ENCODE measurements at places on chromosomes 5 and 9.

DNA sequence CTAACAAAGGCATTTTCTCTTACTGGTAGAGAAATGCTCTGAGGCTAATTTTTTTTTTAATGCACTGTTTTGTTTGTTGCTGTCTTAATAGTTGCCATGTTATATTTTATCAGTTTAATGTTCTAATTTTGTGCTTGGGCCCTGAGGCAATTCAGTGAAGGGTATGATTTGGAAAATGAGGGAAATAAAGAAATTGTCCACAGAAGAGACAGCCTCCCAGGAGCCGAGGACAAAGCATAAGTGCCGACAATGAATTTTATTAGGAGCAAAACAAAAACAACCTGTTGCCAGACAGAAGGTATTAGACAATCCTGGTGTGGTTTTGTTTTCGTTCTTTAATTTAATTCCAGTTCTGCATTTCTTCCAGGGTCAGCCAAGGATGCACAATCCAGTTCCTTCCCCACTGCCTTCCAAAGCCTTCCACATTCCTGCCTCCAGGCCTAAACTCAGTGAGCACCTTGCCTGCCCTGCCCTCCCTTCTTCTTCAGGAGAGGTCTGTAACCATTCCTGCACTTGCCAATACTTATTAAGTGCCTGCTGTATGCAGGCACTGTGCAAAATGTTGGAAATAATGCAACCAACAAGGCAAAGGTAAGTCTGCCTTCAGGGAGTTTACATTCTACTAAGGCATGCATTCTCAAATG lies 4.3 kb upstream of the TCOF1 start:
- no peak for DNase-seq

DNA sequence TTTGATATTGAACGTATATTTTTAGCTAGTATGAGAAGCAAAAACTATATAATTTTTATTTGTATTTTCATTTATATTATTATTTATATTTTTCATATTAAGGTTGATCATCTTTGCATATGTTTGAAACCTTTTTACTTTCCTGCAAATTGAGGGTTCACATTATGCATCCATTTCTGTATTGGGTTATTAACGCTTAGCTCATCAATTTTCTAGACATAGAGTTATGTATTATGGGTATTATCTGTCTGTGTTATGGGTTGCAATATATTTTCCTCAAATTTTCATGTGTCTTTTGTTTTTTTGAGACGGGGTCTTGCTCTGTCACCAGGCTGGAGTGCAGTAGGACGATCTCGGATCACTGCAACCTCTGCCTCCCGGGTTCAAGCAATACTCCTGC lies 2377.0 kb upstream of the WWC1 start:
- no peak for DNase-seq

GRCh38 chr9:12759761-12760160 lies 15.1 kb upstream of the LURAP1L start:
- peak; percentile 68 for DNase-seq

GRCh38 chr9:113541019-113541900 lies 77.7 kb downstream of the RGS3 start:
- DNase-seq: no peak

- no peak for DNase-seq
Measured at GRCh38 chr9:32424616-32425015, 40.2 kb downstream of the ACO1 start.

GRCh38 chr5:119951330-119951934 lies 322.1 kb downstream of the FAM170A start:
- no peak for DNase-seq

DNA sequence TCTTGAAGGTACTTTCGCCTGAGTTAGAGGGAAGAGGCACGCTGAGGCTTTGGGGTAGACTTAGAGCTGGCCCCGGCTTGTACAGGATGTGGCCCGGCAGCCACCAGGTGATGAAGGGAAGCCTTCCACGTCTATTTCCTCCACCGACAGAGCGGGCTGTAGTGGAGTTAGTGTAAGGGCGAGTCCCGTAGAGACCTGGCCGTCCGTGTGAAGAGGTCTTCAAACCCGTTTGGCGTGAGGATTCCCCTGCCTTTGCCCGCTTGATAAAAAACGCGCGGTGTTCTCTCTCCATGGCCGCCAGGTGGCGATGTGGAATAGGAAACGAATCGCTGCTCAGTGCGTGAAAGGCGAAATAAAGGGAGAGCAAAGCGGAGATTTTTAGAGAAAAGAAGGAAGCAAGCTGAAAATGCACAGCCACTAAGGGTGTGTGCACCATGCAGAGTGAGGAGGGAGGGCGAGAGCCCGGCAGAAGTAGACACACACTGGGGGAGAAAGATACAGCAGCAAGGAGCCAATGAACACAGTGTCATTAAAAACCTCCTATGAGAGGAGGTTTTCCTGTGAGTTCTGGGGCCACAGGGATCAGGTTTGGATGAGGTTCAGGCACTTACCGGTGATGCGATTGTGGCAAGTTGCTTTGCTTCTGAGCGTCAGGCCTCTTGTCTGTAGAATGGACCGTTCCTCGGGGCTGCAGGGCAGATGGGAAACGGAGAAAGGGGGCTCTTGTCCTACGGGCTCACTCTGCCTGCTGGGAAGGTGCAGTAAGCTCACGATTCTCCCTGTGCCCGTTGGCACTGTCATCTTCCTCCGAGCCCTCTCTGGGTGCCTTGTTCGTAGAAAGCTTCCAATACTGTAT lies 34.2 kb downstream of the STC2 start:
- no peak for DNase-seq

DNA sequence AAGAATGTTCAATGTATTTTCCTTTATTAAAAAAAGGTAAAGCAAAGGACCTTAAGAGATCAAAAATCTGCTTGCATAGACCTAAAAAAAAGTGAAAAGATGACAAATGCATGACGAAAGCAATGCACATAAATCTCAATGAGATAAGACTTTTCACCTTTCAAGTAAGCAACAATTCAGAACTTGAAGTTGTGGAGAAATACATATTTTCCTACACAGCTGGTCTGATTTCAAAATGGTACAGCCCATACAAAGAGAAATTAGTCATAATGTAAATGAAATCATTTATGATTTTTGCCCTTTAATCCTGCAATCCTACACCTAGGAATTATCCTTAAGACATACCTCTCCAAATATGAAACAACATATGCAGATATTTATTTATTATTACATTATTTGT lies 568.0 kb downstream of the ANXA1 start:
- no peak for DNase-seq

DNA sequence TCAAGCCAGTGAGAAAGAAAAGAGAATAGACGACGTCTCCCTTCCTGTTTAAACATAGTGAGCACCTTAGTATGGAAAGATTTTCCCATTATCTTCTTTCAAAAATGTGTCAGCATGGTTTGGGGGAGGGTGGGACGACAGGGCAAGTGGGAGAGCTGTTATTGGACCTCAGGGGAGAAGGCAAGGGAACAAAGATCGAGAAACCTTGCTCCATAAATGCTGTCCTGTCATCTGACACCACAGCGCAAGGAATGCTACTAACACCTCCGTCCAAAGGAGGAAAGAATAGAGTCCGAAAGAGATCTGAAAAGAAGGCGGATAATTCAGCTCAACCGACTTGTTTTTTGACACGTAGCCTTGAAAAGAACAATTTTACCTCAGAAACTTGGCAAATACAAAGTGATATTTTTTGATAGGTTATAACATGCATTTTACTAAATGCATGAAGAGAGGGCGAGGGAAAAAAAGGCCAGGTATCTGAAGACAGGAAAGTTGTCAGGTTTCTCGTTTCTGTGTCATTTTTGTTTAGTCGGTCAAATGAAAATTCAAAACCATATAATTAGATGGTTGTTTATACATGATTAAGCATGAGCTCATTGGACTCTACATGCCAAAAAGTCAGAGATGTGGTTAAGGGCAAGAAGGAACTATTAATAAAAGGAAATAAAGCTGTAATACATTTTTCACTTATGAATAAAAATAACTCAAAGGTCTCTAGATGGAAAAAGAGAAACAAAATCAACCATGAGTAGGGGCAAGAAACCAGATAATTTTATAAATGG lies 155.7 kb downstream of the GLIS3 start:
- DNase-seq: no peak

DNA sequence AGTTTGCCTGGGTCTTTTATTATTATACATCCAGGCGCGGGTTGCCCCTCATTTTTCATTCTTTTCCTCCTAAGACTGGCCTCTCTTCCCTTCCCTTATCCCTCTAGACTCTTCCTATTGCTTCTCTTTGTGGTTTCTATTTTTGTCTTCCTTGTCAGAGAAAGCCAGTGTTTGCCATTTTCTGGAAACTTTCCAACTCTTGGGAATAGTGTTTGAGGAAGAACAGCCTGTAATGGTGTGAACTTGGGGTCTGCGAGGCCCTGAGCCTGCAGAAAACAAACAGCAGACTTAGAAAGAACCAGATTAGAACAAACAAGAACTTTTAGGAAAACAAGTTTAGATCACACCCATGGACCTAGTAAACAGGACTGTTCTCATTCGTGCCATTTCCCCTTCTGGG lies 15.5 kb downstream of the PRKACG start:
- DNase-seq: no peak

GRCh38 chr5:31853398-31854135 lies 214.6 kb downstream of the PDZD2 start:
- DNase-seq: no peak

GRCh38 chr5:149152317-149152746 lies 11.0 kb downstream of the ABLIM3 start:
- no peak for DNase-seq

- DNase-seq: no peak
Measured at GRCh38 chr5:103109277-103109676, 10.7 kb downstream of the GIN1 start.

DNA sequence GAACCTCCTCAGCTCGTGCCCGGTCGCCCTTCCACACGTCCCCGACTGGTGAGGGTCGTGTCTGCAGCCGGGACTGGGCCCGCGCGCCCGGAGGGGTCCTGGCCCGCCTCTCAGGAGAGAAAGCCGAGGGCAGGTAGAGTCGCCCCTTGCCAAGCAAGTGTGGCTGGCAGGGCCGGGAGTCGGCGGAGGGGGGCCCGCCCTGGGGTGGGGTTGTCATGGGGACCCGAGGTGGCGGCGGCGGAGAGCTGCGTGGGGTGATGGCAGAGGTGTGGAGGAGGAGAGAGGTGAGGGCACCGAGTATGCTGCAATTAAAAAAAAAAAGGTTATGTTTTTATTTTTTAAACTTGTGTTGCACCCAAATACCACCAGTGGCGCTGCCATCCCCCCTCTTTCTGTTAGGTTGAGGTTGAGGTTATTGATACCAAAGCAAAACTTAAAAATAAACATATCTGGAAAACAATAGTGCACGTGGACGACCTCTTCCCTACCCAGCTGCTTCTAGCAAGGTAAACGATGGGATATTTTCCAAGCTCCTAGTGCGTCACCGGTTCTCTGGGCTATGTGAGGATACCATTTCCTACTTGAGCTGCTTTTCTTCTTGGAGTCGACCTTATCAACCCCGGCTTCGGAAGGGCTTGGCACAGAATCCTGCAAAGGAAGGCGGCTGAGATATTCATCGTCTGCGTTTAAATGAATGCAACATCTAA lies 660 bp downstream of the SCAMP1 start:
- DNase-seq: no peak

- no peak for DNase-seq
Measured at GRCh38 chr9:129209580-129209979, 31.5 kb upstream of the IER5L start.

- no peak for DNase-seq
Measured at GRCh38 chr5:134099939-134100282, 14.6 kb upstream of the TCF7 start.

- no peak for DNase-seq
Measured at GRCh38 chr9:132582276-132582785, at the start of gene BARHL1. Gene BARHL1, plus strand, starts transcription at chr9:132582606. Its CDS starts 192 bp downstream, at chr9:132582798.

DNA sequence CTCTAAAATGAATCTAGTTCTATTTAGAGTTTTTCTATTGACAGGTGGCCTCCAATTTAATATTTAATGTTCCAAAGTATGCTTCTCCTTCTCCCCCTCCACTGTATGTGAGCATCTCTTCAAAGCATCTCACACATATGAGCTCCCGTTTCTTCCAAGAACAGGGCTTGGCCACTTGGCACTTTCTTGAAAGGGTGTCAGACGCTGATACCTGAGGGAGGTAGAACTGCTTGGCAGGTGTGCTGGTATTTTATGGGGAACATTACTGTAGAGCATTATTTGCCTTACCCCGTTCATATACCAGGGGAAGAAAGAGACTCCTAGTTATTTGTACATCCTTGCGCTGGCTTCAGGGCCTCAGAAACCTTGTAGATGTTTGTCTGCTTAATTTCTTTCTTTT lies 1.9 kb downstream of the RCL1 start:
- DNase-seq: no peak

DNA sequence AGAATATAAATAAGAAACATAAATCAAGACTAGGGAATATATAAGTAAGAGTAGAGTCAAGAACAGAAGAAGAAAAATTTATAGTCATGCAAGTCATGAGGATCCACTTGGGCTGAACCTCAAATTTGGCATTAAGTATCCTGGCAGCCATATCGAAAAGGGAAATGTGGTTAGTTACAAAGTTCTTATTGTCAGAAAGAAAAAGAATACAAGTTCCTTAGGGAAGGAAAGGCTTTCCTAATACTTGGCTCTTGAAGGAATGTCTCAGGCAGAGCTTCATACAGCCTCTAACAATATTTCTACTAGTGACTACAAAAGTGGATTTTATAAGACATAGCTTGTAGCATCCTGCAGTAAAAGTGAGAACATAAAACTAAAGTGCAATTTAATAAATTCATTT lies 45.4 kb downstream of the TMEM252 start:
- no peak for DNase-seq

DNA sequence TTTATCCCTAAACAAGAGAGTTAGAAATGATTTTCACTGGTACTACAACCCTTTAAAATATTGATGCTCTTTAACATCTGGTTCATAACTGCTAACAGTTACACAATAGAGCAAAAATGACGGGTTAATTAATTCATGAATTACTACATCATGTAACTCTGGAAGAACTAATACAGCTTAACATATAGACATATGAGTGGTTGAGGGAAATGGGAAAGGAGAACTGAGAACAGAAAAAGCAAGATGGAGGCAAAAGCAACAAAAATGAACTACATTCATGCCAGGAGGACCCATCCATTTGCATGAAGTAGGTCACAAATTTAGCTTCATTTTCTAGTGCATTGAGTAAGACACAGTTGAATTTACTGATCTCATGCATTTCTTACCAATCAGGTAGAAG lies 61.8 kb downstream of the C9 start:
- no peak for DNase-seq

DNA sequence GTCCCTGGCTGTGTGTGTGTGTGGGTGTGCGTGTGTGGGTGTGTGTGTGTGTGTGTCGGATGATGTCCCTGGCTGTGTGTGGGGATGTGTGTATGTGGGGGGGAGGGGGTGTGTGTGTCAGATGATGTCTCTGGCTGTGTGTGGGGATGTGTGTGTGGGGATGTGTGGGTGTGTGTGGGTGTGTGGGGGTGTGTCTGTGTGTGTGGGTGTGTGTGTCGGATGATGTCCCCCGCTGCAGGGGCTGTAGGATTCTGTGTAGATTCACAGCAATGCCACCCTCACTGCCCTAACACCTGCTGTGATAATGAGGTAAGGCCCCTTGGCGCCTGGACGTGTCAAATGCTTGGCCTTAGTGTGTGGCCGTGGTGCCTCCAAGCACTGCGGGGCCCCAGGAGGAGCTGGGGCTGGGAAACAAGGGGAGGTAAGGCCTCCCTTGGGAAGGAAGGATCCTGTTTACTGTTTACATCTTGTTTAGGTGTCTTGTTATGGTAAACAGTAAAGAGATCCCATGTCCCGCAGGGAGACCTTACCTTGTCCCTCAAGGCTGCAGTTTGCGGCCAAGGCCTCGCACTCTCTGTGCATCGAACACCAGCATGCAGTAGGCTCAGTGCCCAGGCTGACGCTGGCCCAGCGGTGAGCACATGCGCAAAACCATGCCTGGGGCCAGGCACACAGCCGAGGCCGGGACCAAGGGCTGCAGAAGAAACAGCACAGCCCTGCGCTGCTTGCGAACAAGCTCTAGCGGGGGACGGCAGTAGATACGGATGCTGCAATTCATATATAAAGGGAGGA lies 24.1 kb downstream of the AHRR start:
- DNase-seq: no peak

GRCh38 chr9:27160636-27161035 lies 51.6 kb downstream of the TEK start:
- no peak for DNase-seq

Measured in GM04503 (cell line).